ENCODE measurements at places on chromosomes 7 and 10.

GRCh38 chr10:34089253-34089652 is 725.8 kb downstream of the PARD3 start:
- DNase-seq, result no peak

- peak; percentile 16 for DNase-seq
Observed at GRCh38 chr10:46228563-46229071, 58.2 kb upstream of the ANTXRL start.

DNA sequence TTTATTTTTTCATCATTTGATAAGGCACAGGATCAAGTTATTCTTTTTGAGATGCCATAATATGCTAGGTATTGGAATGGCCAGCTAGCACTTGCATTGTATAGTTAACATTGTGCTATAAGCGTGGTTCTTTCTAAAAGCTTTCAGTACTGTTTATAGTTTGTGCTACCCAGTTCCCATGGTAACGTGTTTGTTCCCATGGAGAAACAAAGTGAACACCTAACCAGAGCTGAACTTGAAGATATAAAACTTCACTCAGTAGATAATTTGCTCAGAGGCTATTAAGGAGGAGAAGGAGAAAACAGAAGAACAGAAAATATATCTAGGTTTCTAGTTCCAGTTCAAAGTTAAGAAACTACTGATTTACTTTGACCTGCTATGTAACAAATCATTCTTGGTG is 23.6 kb upstream of the ITGB8 start:
- DNase-seq, result no peak

DNA sequence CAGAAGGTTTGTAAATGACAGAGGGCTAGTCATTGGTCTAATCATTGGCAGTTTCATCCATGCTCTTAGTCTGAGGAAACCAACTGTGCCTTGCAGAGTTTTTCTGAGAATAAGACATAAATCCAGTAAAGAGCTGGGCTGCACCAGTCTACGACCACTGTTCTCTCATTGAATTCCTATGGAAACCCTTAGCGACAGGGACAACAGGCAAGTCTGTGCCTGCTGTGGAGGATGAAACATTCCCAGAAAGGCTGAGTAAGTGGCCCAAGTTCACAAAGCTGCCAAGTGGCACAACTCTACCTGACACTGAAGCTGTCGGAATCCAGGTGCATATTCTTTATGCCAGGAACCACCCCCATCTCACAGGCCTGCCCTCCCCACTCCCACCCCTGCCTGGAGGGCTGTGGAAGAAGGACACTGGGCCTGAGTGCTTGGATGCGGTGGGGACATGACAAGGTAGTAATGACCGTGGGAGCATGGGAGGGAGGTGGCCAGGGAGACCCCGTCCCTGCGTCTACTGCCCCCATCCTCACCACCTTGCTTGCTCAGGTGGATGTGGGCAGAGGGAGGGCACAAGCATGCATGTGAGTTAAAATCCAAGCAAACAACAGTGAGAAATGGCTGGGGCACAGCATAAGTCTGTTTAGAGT is 58.0 kb downstream of the VSTM4 start:
- DNase-seq, result no peak

- no peak for DNase-seq
Observed at GRCh38 chr7:2209961-2210323, 22.8 kb downstream of the MAD1L1 start.

DNA sequence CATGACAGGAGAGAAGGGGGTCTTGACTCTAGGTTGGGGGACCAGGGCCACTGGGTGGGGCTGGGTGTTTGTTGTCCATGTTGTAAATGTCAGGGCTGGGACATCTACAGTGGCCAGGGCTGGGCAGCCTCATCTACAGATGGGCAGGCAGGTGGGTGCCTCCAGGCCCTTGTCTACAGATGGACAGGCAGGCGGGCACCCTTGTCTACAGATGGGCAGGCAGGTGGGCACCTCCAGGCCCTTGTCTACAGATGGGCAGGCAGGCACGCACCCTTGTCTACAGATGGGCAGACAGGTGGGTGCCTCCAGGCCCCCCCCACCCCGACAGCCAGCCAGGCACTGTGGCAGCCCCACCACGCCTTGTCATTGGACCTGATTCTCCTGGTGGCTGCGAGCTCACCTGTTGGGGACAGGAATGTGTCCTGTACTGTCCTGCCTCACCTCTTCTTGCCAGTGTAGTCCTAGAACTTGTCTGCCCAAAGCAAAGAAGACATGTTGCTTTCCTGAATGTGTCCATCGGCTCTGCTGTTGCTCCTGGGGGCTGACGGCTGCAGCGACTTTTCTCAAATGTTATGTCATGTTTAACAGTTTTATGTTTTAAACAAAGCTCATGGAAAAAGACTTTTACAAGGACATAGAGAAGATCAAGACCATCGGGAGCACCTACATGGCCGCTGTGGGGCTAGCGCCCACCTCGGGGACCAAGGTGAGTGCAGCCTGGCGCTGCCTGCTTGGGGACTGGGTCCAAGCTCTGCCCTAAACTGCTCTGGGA is 129.9 kb downstream of the ADCY1 start:
- DNase-seq, result no peak

DNA sequence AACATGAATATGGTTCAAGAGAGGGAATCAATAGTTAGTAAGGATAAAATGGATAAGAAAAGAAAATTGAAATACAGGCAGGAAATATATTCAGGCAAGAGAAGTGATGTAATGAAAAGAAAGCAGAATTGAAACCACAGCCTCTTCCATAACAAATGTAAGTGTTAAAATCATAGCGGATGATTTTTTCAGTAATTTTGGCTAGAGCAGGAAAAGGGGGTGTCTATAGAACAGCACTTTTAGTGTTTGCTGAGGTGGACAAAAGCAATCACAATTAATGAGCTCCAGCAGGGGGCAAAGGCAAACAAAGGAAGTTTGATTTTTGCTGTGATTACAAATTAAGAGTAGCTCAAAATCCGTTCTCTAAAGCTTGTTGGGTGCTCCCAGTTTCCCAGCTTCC is 79.0 kb downstream of the TRIL start:
- no peak for DNase-seq

- no peak for DNase-seq
Observed at GRCh38 chr10:97774811-97775294, 3.1 kb upstream of the SFRP5 start.

DNA sequence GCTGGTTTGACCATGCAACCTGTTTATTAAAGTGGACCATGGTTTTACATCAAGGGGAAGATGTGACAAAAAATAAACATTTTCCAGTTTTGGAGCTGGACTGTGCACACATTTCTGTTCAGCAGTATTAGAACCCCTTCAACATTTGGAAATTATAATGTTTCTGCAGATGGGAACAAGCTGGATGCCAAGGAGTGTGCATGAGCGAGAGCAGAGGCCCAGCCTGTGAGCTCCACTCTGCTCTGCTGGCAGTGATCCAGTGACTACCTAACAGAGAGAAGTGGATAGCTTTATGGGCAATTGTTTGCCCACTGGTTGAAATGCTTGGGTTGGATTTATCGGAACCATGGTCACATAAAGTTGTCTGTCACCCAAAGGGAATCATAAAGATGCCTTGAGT is 456.7 kb downstream of the NRG3 start:
- no peak for DNase-seq

- DNase-seq, result no peak
Observed at GRCh38 chr7:90951986-90952954, 312.0 kb upstream of the FZD1 start.

DNA sequence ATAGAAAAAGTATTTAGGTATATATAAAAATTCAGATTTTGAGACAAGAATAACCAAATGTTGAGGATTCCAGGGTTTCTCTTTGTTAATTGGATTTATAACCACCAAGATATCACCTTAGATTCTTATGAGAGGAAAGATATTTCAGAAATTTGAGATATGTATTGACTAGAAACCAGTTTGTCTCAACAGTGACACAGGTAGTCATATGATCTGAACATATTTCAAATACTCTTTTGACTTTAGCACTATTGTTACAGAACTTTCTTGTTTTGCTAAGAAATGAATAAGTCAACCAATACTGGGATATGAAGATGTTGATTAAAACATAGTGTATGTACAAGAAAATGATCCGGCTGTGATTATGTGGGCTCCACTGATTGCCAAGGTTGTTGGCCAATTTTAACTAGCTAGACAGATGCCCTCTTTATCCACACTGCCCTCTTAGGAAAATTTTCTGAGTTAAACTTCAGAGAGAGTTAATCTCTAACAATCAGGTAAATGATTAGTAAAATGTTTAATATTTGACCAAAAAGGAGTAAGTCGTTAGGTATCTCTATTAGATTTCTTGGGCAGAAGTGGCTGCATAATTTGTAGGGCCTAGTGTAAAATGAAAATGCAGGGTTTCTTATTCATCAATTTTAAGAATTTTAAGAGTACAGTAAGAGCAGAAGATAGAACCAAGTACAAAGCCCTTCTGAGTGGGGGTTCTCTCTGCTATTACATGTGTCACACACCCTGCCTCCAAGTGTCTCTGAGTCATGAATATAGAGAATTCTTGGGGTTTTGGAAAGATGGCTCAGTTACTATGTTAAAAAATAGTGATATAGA is 376.0 kb downstream of the TFEC start:
- DNase-seq, result no peak

GRCh38 chr10:45378914-45379726 is 5.1 kb downstream of the ALOX5 start:
- DNase-seq, result no peak

DNA sequence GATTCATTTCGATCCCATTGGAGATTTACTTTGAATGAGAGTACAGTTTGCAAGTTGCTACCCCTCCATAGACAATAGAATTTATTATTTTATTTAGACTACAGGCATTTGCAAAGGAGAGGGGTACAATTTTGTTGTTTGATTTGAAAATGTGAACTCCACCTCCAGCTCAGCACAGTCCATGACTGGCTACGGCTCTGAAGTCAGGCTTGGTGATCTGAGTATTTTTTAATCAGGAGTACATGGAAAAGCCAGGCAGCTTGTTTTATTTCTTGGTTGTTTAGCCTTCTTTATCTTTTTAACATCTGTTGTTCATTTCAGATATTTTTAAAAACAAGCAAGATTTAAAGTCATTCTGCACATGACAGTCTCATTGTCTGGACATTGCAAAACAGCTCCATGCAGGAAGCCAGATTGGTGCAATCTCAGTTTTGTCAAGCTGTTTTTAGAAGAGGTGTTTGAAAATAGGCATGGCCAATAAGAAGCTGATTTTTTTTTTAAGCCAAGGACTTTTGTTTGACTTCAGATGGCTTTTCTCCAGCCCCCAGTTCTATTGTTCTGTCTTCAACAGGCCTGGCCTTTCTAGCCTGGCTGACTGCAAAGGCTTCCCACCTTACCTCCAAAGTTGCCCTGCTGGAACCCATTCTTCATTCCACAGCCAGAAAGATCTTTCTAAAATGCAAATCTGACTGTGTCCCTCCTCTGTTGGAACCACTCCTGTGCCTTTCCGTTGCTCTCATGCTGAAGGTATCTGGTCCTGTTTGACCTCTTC is 12.2 kb downstream of the PLXDC2 start:
- DNase-seq, result no peak

GRCh38 chr10:121613456-121613855 is 15.2 kb upstream of the FGFR2 start:
- no peak for DNase-seq

GRCh38 chr7:82164813-82165212 is 278.8 kb downstream of the CACNA2D1 start:
- peak; percentile 42 for DNase-seq

GRCh38 chr7:123717689-123718088 is 31.1 kb downstream of the WASL start:
- DNase-seq, result no peak

DNA sequence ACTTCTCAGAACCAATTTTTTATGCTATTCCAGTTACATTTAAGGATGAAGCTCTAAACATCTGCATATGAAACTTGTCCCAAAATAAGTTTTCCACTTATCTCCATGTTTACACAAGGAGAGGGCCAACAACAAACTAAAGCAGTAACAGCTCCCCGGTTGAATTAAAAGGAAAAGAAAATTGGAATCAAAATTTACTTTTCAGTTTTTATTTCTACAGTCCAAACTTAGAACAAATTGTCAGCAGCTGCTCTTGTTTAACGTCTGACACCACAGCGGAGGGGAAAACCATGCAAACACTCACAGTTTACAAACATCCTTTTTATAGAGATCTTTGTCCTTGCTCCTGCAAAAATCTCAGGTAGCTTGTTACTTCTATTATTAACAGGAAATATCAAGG is 101.3 kb downstream of the COL28A1 start:
- no peak for DNase-seq

DNA sequence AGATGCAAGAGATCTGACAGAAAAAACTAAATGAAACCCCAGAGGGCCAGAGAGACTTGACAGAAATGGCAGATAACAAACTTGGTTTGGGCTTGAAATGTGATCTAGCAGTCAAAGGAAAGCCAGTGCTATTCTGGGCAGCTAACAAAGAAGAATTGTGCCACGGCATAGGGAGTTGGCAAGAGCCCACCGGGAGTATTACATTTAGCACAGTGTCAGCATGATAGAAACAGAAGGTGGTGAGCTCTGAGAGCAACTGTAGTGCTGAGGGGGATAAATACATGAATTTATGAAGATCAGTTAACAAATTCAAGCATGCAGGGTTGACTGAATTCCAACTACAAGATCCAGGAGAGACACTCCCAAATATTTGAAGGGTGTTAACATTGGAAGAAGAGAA is 91.1 kb downstream of the AHCYL2 start:
- no peak for DNase-seq

DNA sequence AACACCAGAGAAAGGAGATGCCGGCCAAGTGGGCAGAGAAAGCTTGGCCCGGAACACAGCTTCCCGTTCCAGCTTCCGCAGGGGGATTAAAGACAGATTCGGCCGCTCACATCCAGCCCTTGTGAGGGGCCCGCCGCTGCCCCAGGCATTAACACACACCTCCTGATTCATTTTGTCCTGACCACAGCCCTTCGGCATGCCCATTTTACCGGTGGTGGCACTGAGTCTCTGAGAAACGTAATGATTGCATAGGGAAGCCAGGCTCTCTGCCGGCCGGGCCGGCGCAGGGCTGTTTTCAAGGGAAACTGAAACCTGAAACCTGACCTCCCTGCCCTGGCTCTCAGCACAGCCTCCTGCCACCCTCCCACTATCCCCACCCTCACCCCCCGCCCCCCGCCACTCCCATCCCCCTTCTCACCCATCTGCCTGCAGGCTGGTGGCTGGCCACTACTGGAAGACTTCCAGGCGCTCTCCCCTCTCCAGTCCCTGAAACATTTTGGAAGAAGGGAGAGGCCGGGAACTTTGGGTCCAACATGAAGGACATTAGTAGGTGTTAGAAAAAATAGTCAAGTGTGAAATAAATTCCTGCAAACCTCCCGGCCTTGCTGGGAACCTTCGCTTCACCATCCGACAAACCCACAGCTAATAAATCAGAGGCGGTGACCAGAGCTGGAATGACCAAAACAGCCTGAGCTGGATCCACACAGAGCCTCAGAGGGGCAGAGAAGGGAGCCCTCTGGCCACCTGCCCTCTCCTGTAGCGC is 83.5 kb upstream of the CUX1 start:
- no peak for DNase-seq

Measured in AG09319 (cell line).